Stimulated activated naive CD4-positive, alpha-beta T cell (primary cell): ENCODE measurements at places on chromosomes 11 and 22.

- no peak for DNase-seq
Observed at GRCh38 chr11:66636411-66636810, 2.1 kb upstream of the RBM4 start.

GRCh38 chr11:63494975-63495374, 4.0 kb upstream of the PLAAT5 start:
- no peak for DNase-seq

DNA sequence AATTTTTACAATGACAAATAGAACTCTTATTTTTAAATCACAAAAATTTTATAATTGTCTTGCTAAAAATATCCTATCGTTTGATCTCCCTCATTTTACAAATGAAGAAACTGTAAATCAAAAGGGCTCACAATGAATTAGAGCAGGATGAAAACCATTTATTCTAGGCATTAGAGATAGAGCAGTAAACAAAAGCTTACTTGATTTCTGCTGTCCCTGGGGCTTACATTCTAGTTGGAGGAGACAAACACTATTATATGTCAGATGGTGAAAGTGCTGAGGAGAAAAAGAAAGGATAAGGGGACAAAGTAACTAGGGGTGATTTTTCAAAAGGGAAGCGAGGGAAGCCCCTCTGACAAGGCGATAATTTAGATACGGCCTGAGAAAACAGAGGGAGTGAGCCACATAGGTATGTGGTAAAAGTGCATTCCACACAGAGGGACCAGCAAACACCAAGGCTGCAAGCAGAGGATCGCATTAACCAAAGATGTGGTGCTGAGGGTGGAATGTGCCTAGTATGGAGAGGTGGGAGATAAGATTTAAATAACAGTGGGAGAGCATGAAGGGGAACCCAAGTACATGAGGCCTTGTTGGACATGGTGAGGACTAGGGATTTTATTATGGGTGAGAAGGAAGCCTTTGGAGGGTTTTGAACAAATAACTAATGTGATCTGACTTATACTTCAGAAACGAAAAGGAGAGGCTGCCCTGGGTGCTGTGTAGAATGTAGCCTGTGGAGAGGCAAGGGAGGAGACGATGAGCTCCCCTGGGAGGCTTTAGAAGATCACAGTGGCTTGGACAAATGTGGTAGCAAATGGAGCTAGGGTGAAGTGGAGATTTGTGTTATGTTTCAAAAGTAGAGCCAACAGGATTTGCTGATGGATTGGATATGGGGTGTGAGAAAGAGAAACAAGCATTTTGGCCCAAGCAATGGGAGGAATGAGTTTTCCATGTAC, 62.1 kb downstream of the PDHX start:
- no peak for DNase-seq

- DNase-seq = no peak
Observed at GRCh38 chr22:26744892-26745808, 87.8 kb downstream of the MIAT start.

DNA sequence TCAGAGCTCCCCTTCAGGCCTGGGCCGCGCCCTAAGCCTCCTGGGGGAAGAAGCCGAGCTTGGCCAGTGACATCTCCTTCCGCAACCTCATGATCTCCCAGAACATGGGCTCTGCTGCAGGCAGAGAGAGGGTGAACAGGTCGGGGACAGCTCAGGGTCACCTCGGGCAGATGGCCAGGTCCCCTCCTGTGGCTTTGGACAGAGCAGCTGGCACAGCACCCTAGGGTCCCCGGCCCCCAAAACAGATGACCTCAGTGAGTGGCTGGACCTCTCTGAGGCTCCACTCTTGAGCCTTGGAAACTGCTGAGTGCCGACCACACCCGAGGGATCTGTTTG, 6.9 kb upstream of the FADS3 start:
- DNase-seq = no peak

GRCh38 chr11:111696556-111696955, 69.6 kb downstream of the PPP2R1B start:
- no peak for DNase-seq

DNA sequence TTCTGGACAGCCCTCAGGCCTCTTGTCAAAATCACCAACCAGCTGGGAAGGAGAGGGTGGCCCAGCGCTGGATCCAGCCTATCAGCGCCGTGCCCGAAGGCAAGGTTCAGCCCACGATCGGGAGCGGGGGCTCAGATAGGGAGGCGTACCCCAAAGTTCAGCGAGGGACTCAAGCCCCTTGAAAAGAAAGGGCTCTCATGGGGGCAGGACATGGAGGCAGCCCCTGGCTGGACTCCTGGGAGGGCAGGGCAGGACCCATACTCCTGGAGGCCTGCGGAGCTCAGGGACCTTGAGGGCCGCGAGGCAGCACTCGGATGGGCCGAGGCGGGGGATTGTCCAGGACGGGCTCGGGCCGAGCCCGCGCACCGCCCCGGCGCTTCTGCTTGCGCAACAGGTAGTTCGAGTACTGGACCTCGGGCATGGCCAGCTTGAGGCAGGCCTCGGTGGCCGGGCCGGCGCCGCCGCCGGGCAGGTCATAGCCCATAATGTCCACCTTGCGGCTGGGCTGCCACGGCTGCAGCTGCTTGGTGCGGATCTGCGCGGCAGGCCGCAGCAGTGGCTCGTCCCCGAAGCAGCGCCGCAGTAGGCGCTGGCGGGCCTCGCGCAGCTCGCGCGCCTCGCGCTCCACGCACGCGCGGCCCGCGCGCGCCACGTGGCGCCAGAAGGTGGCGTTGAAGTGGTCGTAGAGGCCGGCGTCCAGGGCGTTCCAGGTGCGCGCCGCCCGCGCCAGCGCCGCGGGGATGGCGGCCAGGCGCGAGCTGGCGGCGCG, 6.5 kb downstream of the GAL3ST3 start:
- no peak for DNase-seq

- no peak for DNase-seq
Observed at GRCh38 chr22:30575859-30576258, 1.4 kb upstream of the GAL3ST1 start.

GRCh38 chr11:126175393-126175792, 36.1 kb downstream of the RPUSD4 start:
- DNase-seq = no peak

DNA sequence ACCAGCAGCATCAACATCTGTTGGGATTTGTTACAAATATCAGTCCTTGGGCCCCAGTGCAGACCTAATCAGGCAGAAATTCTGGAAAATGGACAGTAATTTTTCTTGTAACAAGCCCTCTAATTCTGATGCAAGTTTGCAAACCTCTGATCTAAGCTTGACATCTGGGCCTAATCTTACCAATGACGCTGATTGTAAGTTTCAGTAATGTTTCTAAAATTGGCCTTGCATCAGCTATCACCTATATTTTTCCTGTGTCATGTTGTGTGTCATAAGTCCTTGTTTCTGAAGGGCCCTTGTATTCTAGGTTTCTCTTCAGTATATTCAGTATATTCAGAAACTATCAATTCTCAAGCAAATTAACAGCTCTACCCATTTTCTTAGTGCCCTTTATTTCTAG, 36.4 kb downstream of the ZNF215 start:
- DNase-seq = no peak

GRCh38 chr11:65210361-65210731, 28.6 kb downstream of the CAPN1 start:
- DNase-seq = no peak

- no peak for DNase-seq
Observed at GRCh38 chr22:23218867-23219251, 38.5 kb downstream of the BCR start.

DNA sequence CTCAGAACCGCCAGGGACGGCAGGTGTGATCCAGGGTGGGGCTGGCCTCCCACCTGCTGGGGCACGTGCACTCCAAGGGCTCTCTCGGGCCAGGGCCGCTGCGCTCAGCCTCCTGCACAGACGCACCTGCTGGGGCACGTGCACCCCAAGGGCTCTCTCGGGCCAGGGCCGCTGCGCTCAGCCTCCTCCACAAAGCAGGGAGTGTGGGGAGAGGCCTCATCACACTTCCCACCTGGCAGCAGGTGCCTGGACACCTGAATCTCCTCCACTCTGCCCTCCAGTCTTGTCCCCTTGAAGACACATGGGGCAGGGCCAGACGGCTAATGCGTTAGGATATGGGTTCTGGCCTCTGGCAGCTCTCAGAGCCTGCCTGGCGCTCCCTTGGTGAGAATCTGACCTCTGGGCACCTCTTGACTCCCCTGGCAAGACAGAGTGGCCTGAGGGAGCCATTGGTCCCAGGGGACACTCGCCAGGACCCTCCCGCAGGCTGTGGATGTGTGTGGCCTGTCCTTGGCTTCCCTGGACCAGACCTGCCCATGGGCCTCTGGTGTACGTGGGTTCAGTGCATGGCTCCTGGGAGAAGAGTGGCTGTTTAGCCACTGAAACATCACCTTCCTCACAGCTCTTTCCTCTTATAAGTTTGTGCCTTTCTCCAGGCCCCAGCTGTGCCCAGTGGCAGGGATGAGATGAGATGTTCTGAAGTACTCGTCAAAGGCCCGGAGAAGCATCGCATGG, 73.5 kb downstream of the BRD1 start:
- DNase-seq = no peak

DNA sequence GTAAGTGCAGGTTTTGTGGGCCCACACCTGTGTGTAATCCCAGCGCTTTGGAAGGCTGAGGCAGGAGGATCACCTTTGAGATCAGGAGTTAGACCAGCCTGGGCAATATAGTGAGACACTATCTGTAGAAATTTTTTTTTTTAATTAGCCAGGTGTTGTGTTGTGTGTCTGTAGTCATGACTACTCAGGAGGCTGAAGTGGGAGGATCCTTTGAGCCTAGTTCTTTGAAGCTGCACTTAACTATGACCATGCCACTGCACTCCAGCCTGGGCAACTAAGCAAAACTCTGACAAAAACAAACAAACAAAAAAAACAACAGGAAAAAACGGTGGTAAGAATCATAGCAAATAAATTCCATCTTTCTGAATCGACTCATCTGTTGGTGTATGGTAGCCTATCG, 268.6 kb upstream of the PDGFD start:
- no peak for DNase-seq

DNA sequence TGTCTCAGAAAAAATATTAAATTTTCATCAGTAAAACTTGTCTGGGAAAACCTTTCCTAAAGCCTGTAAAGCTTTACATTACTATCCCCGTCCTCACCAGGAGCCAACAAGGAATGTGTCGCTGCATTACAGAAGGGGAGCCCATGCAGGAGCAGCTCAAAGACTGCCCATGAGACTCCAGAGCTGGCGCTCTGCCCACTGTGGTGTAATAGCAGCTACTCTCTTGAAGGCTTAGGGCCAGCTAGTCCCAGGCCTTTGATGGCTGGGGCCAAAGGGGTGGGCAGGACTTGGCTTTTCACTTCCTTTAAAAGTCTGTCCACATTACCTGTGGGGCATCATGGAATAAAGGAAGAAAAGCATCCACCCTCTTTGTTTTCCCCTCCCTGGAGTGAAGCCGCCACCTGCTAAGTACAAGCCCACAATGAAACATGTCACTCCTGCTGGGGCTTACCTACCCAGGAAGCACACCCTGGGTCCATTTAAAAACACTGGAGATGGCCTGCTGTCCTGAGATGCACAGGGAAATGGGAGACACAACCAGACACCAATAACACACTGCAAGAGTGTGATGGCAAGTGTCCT, 150.7 kb downstream of the ADAMTS15 start:
- no peak for DNase-seq
